ENCODE measurements at places on chromosomes 7 and 10.

DNA sequence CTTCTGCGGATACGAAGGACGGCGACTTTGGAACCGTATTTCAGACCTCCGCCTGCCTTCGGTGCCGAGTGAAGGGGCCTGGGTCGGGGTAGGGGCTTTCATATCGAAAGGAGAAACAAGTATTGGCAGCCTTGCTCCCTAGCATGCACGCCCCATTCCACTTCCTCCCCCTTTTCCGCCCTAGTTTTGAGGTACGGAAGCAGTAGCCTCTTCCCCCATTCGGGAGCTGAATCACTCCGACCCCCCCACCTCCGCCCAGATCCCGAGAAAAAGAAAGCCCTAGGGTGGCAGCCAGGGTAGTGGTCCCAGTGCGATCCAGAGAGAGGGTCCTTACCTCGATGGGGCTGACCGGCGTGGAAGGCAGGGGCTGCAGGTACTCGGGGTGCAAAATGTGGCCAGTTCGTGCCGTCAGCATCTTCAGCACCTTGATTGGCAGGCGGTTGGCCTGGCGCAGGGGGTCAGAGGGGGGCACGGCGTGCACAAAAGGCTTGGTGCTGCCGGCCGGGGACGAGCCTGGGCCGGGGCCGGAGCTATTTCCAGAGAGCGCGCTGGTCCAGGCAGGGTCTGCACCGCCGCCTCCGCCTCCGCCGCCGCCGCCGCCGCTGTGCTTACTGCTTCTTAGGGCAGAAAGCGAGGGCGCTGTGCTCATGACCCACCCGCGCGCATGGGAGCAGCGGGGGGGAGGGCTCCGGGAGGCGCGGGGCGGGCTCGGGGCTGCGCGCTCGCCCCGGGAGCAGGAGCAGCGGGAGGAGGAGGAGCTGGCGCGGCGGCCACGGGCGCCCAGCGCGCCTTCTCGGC is 594 bp downstream of the ZNF503 start:
- DNase-seq, result no peak

DNA sequence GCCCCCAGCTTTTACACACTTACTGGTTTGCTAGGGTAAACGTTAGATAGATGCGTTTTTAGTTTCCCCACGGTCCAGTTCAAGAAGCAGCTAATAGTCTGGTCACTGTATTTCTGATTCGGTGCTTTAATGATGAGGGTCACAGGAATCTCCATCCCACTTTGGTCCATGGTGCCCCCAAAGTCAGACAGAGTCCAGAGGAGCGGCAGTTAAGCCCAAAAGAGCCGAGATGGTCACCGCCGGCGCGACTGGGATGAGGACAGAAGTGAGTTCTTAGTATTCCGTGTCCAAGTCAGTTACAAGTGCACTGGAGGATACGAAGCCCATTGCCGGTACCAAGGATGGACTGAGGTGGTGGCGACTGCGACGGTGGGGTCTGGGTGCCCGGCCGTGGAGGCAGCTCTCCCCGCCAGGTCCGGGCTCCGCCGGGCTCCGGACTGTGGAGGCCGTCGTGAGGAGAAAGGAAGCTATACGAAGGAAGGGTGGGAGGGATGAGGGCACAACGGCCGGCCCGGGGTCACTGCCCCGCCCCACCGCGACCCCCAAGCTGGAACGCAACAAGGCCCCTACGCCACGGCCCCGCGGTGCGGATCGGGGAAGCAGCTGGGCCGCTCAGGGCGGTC is 663 bp downstream of the HERPUD2 start:
- DNase-seq, result no peak

- no peak for DNase-seq
These were observed 806 bp upstream of the VIPR2 start for GRCh38 chr7:159145490-159145855.

DNA sequence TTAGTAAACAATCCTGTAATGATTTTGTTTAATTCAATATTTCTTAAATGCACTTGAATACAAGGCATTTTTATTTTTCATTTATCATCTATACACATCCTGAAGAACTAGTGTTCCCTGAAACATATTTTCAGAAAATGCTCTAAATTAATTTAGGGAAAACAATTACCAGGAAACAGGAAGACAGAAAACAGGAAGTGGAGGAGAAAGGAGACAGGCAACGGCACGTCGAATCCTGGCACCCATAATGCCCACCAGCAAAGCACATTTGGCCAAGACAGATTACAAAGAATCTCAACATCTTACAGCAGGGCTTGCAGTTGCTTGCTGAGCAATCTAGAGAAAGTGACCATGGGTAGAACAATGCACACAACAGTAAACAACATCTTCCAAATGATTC is 571.1 kb downstream of the GRID1 start:
- DNase-seq, result no peak

DNA sequence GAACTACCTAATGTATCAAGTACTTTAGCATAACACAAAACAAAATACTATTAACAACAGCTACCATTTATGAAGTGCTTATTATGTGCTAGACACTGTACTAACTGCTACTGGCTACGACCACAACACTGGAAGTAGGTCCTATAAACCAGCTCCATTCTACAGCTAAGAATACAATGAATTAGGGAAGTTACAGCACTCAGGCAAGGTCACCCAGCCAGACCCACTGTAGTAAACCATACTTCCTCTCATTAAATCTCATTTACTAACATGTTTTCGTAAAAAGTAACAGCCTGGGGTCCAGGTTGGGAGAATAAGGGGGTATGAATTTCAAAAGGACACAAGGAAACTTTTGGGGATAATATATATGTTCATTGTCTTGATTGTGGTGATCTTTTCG is 25.4 kb downstream of the NAPEPLD start:
- no peak for DNase-seq

GRCh38 chr10:49135575-49136313 is 1.9 kb upstream of the FAM170B start:
- no peak for DNase-seq

DNA sequence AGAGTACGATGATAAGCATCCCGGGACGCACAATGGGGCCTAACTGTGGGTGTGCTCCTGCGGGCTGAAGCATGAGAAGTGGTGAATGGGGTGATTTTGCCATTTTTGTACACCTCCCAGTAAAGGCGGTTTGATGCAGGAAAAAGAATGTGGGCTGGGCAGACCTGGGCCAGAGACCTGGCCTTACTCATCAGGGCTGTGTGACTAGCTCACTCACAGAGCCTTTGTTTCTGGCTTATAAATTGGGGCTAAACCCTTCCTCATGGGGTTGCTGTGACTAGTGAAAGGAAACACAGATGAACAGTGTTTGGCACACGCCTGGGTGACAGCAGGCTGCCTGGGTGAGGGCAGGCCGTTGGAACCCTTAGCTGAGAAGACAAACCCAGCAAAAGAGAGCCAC is 18.0 kb downstream of the RRP12 start:
- DNase-seq, result no peak

DNA sequence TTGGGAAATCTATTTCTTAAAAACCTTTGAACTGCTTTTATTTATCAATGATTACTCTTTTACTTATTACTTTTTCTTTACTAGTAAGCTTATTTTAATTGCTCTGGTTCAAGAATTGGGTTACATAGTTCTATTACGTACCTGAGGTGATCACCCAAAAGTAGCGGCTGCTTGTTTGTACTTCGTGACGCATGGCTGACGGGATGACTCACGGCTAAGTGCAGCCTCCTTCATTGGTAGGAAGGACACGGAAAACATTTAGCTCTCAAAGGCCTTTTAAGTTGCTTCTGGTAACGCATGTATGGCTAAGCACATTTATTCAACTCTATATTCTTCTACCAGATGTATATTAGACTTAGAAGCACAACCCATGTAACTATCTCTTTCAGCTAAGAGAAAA is 285.8 kb upstream of the SP4 start:
- DNase-seq, result no peak

DNA sequence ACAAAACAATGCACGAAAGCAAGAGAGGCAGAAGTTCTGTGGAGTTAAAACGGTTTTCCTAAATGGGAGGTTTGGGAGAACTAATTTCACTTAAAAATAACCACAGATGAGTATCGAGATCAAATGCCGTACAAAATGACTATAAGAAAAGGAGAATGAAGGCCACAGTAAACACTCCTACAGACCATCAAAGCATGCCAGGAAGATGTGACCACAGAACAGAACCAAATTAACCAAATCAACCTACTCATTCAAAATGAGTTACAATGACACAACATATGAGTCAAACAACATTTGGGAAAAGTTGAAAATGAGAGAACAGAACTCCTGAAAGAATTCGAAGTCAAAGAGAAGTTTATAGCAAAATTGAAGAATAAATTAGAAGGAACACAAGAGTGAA is 24.3 kb upstream of the DOCK1 start:
- no peak for DNase-seq
